ENCODE measurements at places on chromosomes 1 and 21. TPM values are rescaled to one million over a fixed set of nuclear protein-coding genes. Genes with fewer than 3 reads are reported as not detected.

LYPLAL1 gene
- polyA plus RNA-seq = 20.6 TPM

RGS8 gene
- polyA plus RNA-seq = 8.3 TPM

AGO1 gene
- polyA plus RNA-seq = 15.0 TPM

JAM2 gene
- 1.1 TPM for polyA plus RNA-seq

KCNJ9 gene
- 8.0 TPM for polyA plus RNA-seq

CHIA gene
- not detected for polyA plus RNA-seq

CD160 gene
- not detected for polyA plus RNA-seq

BLACAT1 gene
- 6.0 TPM for polyA plus RNA-seq

CRYBG2 gene
- polyA plus RNA-seq = 0.18 TPM

GNG4 gene
- 57.6 TPM for polyA plus RNA-seq

NLRP3 gene
- polyA plus RNA-seq = 0.36 TPM

IFI44 gene
- not detected for polyA plus RNA-seq

NR1I3 gene
- polyA plus RNA-seq = not detected

CBS gene
- polyA plus RNA-seq = 28.5 TPM

CFAP141 gene
- polyA plus RNA-seq = not detected

TMEM200B gene
- 0.22 TPM for polyA plus RNA-seq

UBR4 gene
- 58.4 TPM for polyA plus RNA-seq

KCNK1 gene
- polyA plus RNA-seq = 1.8 TPM

PCSK9 gene
- not detected for polyA plus RNA-seq

NUP210L gene
- polyA plus RNA-seq = 0.09 TPM

GUCA2B gene
- not detected for polyA plus RNA-seq

RPE65 gene
- polyA plus RNA-seq = not detected

FAM177B gene
- polyA plus RNA-seq = not detected

MEGF6 gene
- polyA plus RNA-seq = 6.0 TPM

LCE1A gene
- polyA plus RNA-seq = not detected

OXCT2 gene
- polyA plus RNA-seq = not detected

ADORA1 gene
- 7.2 TPM for polyA plus RNA-seq

ZFP69B gene
- 18.2 TPM for polyA plus RNA-seq

GJA8 gene
- not detected for polyA plus RNA-seq

C1QC gene
- polyA plus RNA-seq = not detected
